ENCODE measurements at places on chromosomes 1 and 21.

DNA sequence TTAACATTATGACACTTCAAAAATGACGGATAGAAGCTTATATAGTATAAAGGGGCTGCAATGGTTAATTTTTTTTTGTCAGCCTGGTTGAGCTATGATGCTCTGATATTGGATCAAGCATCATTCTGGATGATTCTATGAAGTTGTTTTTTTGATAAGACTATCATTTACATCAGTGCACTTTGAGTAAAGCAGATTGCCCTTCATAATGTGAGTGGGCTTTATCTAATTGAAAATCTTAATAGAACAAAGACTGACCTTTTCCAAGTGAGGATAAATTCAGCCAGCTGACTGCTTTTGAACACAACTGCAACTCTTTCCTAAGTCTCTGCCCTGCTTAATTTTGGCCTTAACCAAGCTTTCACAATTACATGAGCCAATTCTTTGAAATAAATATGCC is 1476.2 kb downstream of the NCAM2 start:
- no peak for DNase-seq

- no peak for DNase-seq
These were observed 120.9 kb downstream of the EDEM3 start for GRCh38 chr1:184633785-184634184.

GRCh38 chr1:44300852-44301251 is 54.2 kb downstream of the ERI3 start:
- DNase-seq: no peak

- DNase-seq: no peak
These were observed 13.4 kb upstream of the MX2 start for GRCh38 chr21:41348434-41348833.

GRCh38 chr1:208207388-208208131 is 36.6 kb downstream of the PLXNA2 start:
- peak; percentile 88 for DNase-seq

GRCh38 chr1:160131803-160132565 is 16.4 kb downstream of the ATP1A2 start:
- no peak for DNase-seq

GRCh38 chr1:200916152-200916551 is 21.5 kb downstream of the INAVA start:
- no peak for DNase-seq

DNA sequence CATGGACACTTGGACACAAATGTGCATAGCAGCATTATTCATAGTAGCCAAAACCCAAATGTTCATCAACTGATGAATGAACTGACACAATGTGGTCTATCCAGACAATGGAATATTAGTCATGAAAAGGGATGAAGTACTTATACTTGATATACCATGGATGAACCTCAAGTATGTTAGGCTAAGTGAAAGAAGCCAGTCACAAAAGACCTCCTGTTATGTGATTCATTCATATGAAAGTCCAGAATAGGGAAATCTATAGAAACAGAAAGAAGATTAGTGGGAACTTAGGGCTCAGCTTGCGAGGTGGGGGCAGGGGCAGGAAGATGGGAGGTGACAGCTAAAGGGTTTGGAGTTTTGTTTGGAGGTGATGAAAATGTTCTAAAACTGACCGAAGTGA is 7.4 kb downstream of the KCNE1 start:
- DNase-seq: no peak

- no peak for DNase-seq
These were observed 68.3 kb upstream of the KCND3 start for GRCh38 chr1:112057736-112058135.

DNA sequence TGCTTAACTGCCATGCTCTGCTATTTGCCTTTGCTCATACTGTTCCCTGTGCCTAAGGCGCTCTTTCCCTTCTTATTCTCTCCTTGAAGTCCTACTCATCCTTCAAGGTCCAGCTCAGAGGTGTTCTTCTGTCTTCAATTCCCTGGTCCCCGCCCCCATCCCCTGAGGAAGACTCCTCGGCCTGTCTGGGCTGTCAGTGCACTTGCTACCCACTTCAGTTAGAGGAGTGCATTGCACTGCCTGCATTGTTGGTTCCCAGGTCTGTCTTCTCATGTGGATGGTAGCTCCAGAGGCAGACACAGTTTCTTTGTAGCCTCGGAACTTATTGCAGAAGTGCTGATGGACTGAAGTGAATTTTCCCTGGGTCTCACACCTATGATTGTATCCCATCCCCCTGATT is 194.0 kb downstream of the C1orf94 start:
- DNase-seq: no peak

- DNase-seq: no peak
These were observed 118.7 kb downstream of the GLIS1 start for GRCh38 chr1:53620061-53620855.

DNA sequence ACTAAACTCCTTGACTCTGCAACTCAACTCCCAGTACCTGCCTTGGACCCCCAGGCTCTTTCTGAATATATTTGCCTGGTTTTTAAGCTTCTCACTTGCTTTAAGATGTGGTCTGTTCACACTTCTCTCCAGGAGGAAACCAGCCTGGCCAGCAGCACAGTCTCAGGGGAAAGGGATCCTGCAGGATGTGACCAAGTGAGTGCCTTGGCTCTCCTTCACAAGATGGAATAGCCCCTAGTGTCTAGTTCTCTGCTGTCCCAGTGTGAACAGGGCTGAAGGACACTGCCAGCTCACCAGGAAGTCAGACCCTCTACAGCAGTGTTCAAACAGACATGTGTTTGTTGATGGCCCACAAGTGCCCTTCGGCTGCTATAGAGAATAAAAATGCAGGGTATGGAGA is 32.9 kb downstream of the CD244 start:
- no peak for DNase-seq

GRCh38 chr1:234342774-234343173 is 30.5 kb upstream of the COA6 start:
- no peak for DNase-seq

GRCh38 chr21:45249626-45250025 is 38.1 kb downstream of the POFUT2 start:
- no peak for DNase-seq

- no peak for DNase-seq
These were observed 3.5 kb downstream of the GPATCH2 start for GRCh38 chr1:217627431-217627830.

DNA sequence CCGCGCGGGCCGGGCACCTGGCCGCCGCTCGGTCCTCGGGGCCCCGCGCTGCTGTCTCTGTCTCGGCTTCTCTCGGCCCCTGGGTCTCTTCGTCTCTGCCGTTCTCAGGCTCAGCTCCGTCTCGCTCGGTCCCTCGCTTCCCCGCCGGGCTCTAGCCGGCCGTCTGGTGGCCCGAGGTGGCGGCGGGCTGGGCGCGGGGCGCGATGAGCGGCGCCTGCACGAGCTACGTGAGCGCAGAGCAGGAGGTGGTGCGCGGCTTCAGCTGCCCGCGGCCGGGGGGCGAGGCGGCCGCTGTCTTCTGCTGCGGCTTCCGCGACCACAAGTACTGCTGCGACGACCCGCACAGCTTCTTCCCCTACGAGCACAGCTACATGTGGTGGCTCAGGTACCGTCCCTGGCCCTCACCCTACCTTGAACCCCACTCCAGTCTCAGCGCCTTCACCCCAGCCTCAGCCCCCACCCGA is 355 bp downstream of the SHISAL2A start:
- DNase-seq: no peak

DNA sequence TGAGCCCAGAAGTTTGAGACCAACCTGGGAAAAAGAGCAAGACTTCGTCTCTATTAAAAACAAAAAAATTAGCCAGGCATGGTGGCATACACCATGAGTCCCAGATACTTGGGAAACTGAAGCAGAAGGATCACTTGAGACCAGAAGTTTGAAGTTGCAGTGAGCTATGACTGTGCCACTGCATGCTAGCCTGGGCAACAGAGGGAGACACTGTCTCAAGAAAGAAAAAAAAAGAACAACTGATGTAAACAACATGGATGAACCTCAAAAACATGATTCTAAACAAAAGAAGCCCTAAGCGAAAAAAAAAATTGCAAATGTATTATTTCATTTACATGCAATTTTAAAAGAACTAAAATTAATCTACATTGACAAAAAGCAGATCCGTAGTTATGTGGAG is 9.0 kb downstream of the LRRC40 start:
- no peak for DNase-seq

DNA sequence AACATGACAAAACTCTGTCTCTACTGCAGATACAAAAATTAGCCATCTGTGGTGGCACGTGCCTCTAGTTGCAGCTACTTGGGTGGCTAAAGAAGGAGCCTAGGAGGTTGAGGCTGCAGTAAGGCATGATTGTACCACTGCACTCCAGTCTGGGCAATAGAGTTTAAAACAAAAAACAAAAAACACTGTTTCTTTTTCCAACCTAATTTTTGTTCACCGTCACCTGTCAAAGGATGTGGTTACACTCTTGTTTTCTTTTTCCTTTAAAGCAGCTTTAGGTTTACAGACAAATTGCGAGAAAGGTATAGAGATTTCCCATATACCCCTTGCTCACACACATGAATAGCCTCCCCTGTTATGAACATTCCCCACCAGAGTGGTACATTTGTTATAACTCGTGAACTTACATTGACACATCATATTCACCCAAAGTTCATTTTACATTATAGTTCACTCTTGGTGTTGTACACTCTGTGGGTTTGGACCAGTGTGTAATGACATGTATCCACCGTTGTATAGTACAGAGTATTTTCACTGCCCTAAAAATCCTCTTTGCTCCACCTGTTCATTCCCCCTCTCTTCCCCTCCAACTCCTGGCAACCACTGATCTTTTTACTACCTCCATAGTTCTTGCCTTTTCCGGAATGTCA is 26.2 kb downstream of the SMG7 start:
- DNase-seq: no peak

DNA sequence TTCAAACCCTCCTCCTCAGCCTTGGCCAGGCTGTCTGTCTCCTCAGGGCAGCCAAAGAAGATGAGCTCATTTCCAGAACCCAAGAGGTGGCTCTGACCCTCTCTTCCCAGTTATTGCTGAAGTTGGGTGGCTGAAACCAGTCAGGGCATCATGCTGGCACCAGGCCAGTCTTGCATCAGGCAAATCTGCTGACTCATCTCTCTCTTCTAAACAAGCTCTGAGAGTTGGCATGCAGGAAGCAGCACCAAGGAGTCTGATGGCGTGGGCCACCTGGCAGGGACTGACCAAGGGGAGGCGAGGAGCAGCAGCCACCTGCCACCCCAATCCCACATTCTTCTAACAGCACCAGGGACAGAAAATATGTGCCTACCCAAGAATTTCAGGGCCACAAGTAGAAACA is 104.8 kb upstream of the ATP1A1 start:
- no peak for DNase-seq

DNA sequence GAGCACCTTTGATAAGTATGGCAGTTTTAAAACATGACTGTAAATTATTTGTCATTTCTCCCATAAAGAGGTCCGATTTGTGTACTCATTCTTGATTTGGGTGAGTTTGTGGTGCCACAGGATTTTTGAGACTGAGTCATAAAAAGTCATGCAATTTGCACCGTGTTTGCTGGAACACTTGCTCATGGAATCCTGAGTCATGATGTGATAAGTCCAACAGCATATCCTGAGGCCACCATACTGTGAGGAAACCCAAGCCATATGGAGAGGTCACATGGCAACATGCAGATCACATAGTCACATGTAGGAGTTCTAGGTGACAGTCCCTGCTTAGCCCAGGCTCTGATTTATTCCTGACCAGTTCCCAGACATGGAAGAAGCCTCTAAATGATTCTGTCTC is 40.8 kb upstream of the PRRX1 start:
- peak; percentile 94 for DNase-seq

DNA sequence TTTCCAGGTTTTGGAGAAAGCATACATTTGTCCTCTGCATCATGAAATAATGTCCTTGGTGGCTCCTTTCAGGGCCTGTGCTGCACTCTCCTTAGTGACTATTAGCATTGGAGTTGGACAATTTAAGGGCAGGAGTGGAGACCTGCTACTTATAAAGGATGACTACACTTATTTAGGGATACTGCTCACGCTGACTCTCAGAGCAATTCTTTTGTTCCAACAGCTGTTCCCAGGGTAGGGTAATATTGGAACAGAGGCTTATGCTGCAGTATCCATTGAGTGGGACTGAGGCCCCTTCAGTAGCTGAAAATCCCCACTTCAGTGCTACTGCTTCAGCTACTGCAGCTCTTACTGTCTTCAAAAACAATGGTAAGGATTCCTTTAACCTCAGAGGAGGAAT is 84.6 kb downstream of the GPR88 start:
- no peak for DNase-seq

GRCh38 chr1:8831340-8831739 is 13.9 kb upstream of the RERE start:
- DNase-seq: no peak

- DNase-seq: no peak
These were observed 2.7 kb upstream of the PLPPR5 start for GRCh38 chr1:99007366-99007765.

GRCh38 chr1:186715887-186716809 is 35.9 kb upstream of the PTGS2 start:
- no peak for DNase-seq

DNA sequence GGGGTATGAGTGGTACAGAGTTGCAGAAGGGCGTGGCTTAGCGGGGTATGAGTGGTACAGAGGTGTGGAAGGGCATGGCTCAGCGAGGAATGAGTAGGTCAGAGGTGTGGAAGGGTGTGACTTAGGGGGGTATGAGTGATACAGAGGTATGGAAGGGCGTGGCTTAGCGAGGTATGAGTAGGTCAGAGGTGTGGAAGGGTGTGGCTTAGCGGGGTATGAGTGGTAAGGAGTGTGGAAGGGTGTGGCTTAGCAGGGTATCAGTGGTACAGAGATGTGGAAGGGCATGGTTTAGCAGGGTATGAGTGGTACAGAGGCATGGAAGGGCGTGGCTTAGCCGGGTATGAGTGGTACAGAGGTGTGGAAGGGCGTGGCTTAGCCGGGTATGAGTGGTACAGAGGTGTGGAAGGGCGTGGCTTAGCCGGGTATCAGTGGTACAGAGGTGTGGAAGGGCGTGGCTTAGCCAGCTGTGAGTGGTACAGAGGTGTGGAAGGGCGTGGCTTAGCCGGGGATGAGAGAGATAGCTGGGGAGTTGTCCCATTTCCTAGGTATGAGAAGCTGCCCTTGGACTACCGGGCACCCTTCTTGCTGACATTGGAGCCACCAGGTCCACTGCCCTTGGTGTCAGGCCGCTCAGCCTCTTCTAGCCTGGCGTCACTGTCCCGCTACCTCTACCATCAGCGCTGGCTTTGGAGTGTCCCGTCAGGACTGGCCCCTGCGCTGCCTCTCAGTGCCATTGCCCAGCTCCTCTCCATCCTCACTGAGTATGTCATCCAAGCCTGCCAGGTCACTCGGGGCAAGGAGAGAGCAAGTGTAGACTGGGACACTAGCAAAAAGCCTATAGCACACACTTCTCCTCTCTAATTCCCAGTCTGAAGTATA is 29.8 kb downstream of the HYI start:
- no peak for DNase-seq

GRCh38 chr21:46125846-46126301 is 28.0 kb downstream of the COL6A2 start:
- DNase-seq: no peak

GRCh38 chr1:29513357-29513756 is 277.0 kb downstream of the PTPRU start:
- DNase-seq: peak; percentile 16

DNA sequence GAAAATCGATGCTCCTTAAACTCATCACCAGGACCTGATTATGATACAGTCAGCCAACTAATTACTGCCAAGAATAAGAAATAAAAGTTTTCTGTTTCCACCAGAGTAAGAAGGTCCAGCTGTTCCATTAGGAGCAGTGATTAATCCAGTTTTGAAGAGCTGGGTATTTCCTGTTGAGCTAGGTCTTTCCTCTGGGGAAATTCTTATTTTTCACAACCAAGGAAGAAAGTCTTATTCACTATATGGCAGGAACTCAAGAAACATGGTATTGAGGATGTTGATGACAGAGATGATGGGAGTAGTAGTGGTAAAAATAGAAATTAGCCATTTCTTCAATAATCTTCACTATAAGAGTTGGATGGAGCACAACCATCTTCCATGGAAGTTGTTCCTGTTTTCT is 374.6 kb upstream of the RUNX1 start:
- DNase-seq: peak; percentile 36

Measured in HS-5 (cell line).